Stimulated activated CD8-positive, alpha-beta memory T cell treated with anti-CD3 and anti-CD28 coated beads, Interleukin-7, amount 100 ng/mL, for 4 hours (primary cell): ENCODE measurements at places on chromosomes 16 and 17.

DNA sequence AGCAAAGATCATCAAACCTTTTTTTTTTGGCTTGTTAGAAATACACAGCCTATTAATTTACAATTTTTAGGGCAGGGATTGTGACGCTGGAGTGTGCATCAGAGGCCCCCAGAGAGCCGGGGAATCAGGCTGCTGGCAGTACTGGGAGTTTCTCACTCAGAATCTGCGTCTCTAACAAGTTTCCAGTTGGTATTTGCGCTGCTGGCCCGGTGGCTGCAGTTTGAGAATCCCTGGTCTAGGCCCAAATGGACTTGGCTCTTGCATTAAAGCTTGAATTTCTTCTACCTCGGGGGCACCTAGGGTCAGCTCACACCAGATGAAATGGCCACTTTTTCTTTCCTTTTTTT is 150.9 kb upstream of the CIBAR2 start:
- DNase-seq, result no peak

GRCh38 chr16:49548325-49548970 is 174.8 kb downstream of the C16orf78 start:
- no peak for DNase-seq

DNA sequence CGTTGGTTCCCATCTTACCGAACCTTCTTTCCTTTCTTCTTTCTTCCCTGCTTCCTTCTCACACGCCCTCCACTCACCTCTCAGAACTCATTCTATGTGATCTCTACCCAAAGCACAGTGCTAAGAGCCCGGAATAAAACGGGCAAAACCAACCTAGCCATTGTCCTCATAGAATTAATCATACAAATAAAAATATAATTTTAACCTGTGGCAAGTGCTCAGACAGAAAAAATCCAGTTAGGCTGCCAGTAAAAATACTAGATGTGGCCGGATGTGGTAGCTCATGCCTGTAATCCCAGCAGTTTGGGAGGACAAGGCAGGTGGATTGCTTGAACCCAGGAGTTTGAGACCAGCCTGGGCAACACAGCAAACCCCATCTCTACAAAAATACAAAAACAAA is 27.0 kb downstream of the BMERB1 start:
- no peak for DNase-seq

DNA sequence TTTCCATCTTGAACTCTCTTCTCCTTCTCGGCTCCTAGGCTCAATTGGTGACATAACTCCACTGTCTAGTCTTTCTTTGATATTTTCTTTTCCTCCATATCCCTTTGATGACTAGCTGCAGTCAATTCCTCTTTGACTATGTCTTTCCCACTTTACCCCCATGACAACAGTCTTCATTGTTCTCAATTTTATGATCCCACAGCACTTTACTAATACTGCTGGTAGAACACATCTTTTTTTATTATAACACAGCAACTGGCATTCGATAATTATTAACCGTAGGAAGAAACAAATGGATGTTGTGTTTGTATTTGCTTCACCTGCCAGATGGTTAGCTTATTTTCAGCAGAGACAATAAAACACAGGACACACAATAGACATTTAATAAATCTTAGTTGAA is 1.3 kb downstream of the KRTAP3-3 start:
- no peak for DNase-seq

- no peak for DNase-seq
Observed at GRCh38 chr17:76039121-76039520, 12.0 kb upstream of the EVPL start.
